ENCODE measurements at places on chromosomes 1 and 21.

GRCh38 chr21:22582026-22582425, 1583.8 kb downstream of the NCAM2 start:
- DNase-seq = no peak

GRCh38 chr21:34313116-34313515, 50.7 kb upstream of the KCNE2 start:
- no peak for DNase-seq

DNA sequence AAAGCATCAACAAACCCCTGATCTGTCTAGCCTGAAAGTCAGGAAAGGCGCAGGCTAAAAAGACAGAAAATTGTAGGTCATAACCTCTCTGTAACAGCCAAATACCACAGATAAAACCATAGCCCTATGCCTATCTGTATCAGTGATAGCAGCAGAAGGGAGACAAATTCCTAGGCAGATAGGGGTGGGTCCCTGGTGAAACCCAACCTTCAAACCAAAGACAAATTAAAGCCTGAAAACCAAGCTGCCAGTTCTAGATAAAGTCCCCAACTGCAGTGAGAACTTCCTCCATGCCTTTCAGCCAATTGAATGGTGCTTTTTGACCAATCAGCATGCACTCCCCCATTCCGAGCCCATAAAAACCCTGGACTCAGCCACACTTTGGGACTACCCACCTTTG, 115.3 kb downstream of the NTPCR start:
- DNase-seq = no peak

GRCh38 chr21:24418671-24419070, 1188.6 kb downstream of the MRPL39 start:
- DNase-seq = no peak

DNA sequence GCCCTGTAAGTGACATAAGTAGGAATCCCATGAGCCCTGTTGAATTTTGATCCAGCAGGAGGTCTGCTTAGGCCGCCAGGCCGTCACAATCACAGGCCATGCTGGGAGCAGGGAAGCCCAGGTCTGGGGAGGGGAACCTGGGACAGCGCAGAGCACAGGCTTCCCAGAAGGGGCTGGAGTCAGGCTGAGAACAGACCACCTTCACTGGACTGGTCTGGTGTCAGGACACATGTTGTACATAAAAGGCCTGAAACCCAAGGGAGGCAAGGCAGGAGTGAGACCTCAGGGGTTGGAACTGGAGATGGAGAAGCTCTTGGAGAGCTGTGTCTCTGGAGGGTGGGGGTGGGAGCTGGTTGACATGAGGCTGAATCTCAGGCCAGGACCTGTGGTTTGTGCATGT, 63.3 kb upstream of the ARTN start:
- no peak for DNase-seq

DNA sequence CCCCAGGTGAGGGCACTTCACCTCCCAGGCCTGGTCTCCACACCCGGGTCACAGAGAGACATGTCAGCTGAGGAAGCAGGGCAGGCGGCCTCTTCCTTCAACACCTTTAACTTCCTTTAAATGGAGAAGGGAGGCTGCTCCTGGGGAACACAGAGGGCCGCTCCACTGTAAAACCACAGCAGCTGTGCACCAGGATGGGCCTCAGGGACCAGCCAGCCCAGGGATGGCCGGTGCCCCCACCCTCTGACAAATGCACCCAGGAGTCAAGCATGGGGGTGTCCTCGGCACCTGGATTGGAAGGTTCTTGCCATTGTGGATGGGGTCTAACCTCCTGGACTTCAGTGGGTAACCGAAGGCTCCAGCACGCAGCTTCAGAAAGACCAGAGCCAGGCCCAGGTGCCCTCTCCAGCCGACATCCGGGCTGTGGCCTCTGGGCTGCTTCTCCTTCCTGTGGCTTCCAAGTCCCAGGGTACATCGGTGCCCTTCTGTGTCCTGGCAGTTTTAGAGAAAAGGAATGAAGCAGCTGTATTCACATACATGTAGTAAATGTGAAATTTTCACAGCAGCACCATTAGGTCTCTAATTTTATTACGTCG, 121.7 kb upstream of the COL6A1 start:
- no peak for DNase-seq

DNA sequence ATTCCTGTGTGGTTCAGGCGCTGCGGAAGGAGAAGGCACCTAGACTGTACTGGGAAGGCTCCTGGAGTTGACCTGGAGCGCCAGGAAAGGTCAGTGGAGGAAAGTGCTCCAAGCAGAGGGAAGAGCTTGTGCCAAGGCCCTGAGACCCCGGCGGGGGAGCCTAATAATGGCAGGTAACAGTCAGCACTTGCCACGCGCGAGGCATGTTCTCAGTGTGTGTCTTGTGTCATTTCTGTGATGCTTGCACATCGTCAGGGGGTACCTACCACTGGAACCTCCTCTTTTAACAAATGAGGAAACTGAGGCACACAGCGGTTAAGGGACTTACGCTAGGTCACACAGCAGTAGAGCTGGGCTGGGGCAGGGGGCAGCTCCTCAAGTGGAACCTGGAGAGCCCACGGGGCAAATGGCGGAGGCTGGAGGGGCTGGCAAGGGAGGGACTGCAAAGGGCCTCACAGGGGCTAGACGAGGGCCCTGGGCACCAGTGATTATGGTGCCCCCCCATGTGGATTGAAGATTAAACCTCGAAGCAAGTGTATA, 976 bp upstream of the BMP8B start:
- DNase-seq = no peak

DNA sequence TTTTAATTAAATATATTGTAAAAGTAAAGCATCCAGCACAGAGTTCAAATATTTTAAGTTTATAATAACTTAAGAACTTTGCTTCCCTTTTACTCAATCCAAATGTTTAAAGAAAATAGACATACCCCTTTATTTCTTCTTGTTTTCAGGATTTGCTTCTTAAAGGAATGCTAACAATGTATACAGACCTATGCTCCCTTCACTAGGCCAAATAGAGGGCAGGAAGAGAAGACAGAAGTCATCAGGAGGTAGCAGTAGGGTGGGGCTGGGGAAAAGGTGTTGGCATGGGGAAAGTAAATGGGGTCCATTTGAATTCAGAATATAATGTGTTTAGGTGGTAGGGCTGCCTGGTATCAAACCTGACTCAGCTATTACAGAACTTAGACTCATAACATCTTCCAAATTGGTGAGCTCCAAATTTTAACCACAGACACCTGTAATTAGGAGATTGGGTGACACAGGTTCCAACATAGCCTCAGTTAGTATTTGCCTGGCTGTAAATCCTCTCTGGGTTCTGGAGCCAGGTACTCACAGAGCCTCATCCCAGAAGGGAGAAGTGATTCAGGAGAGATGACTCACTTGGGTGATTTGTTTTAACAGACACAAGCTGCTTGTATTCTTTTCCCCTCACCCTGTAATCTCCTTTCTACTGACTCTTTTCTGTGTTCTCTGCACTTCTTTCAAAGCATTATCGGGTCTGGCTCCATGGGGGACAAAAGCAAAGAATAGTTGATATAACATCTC, 60.1 kb upstream of the DUSP10 start:
- DNase-seq = no peak

DNA sequence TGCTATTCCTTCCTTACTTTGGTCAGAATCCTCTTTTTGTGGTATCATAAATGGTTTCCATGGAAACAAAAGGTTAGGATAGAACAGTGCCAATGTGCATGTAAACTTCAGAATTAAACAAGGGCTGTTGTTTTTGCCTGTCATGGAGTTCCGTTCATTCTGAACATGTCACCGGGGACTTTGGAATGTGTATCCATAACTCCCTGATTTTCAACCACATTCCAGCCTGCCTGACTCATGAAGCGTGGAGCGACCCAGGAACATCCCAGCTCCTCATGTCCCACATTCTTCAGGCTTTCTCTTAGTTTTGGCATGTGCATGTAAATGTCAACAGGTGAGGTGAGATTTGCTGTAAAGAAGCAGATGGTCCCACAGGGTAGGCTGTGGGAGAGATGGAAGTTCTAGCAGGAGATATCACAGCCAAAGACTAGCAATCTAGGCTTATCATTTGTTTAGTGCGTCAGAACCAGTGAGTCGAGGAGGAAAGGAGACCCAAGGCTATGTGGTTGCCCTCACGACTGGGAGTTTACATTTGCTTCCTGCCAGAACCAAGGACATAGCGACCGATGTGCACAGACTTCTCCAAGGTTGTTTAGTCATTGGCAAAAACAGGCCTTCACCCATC, 23.0 kb upstream of the DNAJC11 start:
- no peak for DNase-seq

DNA sequence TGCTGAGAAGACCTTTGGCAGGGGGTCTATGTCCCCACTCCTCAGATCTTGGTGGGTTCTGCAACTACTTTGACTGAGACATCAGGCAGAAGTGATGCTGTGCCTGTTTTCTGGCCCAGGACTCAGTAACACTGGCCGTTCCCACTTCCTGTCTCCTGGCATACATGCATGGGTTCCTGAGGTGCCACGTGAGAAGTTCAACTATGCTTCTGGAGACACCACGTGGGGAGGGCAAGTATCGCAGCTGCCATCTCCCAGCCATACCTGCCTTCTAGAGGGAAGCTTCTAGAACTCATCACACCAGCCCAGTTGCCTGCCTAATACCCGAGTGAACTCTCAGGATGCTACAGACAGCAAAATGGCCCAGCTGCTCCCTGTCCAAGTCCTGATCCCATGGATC, 65.8 kb downstream of the TRABD2B start:
- peak; percentile 53 for DNase-seq

GRCh38 chr21:31334648-31335121, 9.4 kb downstream of the TIAM1 start:
- DNase-seq = peak; percentile 99

- no peak for DNase-seq
Measured at GRCh38 chr1:174364996-174365736, 82.6 kb upstream of the GPR52 start.

DNA sequence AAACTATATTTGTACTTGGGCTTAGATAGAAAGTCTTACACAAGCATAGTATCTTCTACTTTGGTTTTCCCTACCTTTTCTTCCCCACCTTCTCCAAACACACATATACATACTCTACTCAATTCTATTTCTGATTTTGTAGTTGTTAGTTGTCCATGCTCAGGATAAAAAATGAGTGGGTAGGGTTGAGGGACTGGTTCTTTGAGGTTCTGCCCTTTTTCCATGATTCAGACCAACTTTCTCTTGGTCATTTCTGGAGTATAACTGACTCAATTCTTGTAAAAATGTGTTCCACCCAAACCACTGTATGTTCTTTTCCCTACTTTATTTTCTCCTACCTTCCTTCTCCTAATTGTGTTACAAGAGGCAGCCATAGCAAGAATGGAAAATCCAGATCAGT, 3.3 kb downstream of the CFAP126 start:
- DNase-seq = no peak

DNA sequence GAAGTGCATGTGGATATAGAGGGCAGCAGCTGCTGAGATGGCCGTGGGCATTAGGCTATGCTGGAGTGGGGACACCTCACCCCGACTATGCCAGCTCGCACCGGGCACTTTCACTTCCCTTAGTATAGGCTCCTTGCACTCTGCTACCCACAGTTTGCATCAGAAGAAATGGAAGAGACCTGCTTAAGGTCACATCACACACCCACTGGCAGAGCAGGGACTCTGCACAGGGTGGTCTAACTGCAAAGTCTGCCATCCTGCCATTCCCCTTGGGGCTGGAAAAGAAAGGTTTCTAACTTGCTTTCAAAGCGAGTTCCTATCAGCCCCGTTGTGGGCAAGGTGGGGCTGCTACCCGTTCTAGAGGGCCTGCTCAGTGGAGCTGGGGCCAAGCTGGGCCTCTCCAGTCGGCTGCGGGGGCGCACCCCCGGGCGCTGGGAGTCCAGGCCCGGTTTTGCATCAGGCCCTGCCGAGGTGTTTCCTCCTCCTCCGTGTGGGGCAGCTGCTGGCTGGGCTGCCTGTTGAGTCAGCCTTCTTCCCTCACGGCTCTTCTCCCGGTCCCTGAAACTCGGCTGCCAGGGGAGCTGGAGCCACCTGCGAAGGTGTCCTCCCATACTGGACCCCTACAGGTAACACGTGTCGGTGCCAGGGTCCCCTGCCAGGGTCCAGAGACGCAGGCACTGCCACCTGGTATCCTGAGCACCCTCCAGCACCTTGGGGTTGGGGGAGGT, at the start of gene SYTL1:
SYTL1 (plus strand) TSS at position 498 of the 728 bp plus-strand sequence. CDS start 3,313 bp downstream, outside the sequence.
- DNase-seq = no peak

GRCh38 chr1:99557546-99558202, 88.2 kb upstream of the PALMD start:
- DNase-seq = no peak

- DNase-seq = no peak
Measured at GRCh38 chr1:94527447-94528031, 14.0 kb downstream of the F3 start.

DNA sequence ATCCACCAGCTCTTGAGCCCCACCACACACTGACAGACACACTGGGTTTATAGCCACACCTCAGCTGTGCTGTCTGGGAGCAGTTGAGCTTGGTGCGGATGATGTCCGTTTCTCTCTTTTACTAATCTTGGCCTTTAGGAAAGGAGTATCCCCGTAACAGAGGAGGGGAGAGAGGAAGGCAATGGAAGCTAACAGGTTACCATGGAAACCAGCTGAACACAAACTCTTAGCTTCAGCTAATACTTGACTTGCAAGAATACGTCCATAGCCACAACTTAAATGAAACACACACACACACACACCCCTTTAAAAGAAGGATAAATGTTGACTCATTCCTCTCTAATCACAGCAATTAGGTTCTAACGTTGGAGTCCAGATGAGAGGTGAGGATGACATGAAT, 28.0 kb upstream of the LRRN2 start:
- no peak for DNase-seq
